ENCODE measurements at places on chromosomes 6 and 20. TPM values are rescaled to one million over a fixed set of nuclear protein-coding genes. Genes with fewer than 3 reads are reported as not detected.

GRCh38 chr6:56156643-56157042 lies 90.7 kb downstream of the COL21A1 start:
- DNase-seq: no peak

DNA sequence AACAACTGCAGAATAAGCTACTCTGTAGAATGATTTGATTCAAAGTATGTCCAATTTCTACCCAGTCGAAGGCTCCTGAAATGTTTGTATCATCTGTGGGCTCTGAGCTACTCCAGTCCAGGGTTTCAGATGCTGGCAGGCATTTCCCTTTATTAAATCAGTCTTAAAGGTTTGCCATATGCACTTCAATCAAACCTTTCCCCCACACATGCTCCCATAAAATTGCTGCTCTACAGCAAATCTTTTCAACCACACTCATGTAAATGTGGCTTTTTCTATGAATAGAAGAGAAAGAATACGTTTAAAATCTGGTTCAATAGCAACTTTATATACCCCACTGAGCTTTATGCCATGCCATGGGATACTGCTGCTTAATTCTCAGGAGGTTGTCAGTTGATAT lies 242.4 kb upstream of the MAP3K7 start:
- DNase-seq: no peak

DNA sequence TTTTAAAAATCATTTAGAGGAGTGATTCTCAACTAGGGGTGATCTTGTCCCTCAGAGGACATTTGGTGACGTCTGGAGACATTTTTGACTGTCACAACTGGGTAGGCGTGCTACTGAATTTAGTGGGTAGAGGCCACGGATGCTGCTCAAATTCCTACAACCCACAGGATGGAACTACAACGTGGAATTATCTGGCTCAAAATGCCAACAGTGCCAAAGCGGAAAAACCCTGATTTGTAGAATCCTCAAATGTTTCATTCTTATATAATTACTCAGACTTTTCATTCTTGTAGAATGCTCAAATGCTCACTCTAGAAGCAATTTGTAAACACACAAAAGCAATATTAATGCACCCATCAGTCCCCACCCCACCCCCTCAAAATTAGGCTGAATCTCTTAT lies 229.8 kb downstream of the ZMYND8 start:
- DNase-seq: no peak

GRCh38 chr6:117423754-117424153 lies 2.0 kb downstream of the ROS1 start:
- no peak for DNase-seq

DNA sequence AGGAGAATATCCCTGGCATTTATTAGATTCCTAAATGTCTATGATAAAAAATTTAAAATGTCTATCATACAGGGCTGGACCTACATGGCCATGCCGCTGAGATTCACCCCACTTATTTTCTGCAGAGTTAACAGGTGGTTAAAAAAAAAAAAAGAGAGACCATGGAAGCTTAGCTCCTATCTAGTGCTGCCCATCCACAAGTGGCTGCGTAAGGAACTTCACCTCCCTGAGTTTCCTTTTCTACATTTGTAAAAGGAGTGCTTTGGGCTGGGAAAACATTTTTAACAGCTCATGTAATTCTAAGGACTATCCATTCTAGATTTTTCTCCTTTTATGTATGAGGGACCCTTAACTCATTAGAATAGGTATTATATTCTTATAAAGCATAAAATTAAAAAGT lies 534.1 kb downstream of the MMUT start:
- no peak for DNase-seq

Gene LCA5
- total RNA-seq: 6.1 TPM

DNA sequence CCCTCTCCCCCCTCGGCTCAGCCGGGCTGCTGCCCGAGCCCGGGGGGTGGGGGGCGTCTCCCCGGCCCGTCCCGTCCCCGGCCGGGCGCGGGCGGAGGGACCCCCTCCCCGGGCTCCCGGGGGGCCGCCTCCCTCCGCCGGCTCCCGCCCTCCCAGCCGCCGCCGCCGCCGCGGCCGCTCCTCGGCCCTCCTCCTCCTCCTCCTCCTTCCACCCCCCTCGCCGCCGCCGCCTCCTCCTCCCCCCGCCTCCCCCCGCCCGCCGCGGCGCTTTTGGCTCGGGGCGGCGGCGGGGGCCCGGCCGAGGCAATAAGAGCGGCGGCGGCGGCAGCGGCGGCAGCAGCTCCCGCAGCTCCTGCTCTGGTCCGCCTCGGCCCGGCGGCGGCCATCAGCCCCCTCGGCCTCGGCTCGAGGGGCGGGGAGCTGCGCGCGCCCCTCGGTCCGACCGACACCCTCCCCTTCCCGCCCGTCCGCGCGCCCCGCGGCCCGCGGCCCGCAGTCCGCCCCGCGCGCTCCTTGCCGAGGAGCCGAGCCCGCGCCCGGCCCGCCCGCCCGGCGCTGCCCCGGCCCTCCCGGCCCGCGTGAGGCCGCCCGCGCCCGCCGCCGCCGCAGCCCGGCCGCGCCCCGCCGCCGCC lies 38.7 kb downstream of the GNAS start:
- no peak for DNase-seq

DNA sequence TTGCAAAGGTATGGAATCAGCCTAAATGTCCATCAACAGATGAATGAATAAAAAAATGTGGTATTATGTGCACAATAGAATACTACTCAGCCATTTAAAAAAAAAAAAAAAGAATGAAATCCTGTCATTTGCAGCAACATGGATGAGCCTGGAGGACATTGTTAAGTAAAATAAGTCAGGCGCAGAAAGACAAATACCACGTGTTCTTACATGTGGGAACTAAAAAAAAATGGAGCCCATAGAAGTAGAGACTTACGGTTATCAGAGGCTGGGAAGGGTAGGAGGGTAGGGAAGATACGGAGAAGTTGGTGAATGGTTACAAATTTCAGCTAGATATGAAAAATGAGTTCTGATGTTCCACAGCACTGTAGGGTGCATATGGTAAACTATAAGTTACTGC lies 97.2 kb upstream of the SIRPG start:
- DNase-seq: no peak

Gene GRIK2
- not detected for total RNA-seq

- DNase-seq: no peak
Measured at GRCh38 chr6:43124481-43124880, 46.6 kb upstream of the SRF start.

Data from pulmonary artery endothelial cell (primary cell).